CD8-positive, alpha-beta memory T cell (primary cell): ENCODE measurements at places on chromosomes 5 and 9. TPM values are rescaled to one million over a fixed set of nuclear protein-coding genes. Genes with fewer than 3 reads are reported as not detected.

GRCh38 chr5:159049844-159050315 lies 49.8 kb downstream of the EBF1 start:
- no peak for DNase-seq

DNA sequence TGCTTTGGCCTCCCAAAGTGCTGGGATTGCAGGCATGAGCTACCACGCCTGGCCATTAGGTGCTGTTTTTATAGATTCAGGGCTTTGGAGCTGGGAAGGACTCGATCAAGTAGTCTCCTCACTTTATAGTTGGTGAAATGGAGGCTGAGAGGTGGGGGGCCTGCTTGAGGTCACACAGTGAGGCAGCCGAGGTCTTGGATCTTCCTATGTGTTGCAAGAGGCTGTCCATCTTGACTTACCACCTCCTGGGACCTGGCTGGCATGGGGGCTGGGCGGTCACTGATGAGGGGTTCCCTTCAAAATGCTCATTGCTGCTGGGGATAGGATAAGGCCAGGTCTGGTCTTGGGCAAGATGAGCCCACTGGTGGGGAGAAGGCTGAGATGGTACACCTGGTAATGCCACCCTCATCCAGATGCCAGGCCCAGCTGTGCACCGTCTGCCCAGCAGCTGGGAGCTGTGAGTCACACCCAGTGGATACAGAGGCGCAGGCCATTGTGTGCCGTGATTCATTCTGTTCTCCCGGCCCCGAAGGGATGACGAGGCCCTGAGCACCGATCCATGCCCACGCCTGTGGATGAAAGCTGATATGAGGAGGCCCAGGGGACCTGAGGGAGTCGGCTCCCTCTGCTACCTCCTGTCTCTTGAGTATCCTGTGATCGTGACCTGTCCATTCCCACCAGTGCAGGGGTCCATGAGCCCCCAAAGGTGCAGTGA lies 10.5 kb upstream of the NDST1 start:
- DNase-seq: no peak

DNA sequence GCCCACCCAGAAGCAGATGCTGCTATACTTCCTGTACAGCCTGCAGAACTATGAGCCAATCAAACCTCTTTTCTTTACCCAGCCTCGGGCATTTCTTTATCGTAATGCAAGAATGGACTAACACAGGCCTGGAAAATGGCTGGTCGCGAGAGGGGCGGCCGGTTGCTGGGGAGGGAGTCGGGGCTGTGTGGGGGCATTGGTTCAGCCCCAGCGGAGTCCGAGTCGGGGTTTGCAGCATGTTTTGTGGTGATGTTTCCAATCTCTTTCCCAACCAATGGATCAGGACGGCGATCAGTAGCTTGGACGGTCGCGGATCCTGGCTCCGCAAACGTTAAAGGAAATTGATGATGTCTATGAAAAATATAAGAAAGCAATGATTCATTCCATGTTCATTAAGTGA lies 18.7 kb upstream of the IL31RA start:
- DNase-seq: no peak

- DNase-seq: no peak
Observed at GRCh38 chr5:102049517-102049916, 246.6 kb downstream of the SLCO4C1 start.

DNA sequence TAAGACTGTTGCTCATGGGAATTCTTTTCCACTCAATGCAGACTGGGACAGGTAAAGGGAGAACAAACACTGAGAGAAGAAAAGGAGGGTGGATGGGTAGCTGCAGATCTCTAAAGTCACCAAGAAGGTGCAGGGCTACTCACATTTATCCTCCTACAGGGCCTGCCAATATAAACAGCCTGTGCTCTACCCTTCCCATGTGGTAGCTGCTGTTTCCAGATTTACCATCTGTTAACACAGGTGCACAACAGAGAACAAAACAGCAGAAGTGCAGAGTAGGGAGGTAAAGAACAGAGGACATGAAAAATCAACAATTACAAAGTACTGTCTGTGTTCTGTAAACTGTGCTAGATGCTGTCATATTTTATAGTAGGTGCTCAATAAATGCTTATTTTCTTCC lies 26.0 kb downstream of the JAKMIP2 start:
- no peak for DNase-seq

The LOX gene
- total RNA-seq: not detected

The PRDM9 gene
- total RNA-seq: not detected
